Posterior vena cava (tissue), 2 donors: ENCODE measurements at places on chromosomes 6 and 20. TPM values are rescaled to one million over a fixed set of nuclear protein-coding genes. Genes with fewer than 3 reads are reported as not detected.

- peak; percentile 77 for DNase-seq
These were observed at the start of gene CD24 for GRCh38 chr6:106974336-106974998. Gene CD24, minus strand, starts transcription at chr6:106974729. Its CDS starts 83 bp downstream, at chr6:106974646.

DNA sequence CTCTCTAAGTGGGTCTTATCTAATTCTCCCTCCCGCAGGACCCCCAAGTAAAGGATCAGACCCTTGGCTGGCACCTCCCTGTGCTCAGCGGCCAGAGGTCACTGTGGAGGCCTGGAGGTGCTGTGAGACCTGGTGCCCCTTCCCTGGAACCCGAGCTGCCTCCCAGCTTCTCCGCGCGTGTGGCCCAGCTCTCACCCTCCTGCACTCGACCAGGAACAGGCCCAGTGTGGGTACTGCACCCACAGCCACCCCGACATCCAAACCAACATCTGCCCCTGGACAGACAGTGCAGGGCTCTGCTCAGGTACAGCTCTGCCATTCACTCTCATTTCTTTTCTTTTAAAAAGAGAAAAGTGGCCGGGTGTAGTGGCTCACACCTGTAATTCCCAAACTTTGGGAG lies 42.4 kb downstream of the TMEM242 start:
- no peak for DNase-seq

- peak; percentile 18 for DNase-seq
These were observed 11.7 kb downstream of the ARFGEF2 start for GRCh38 chr20:48933017-48933766.

- no peak for DNase-seq
These were observed 46.7 kb downstream of the MAP1LC3A start for GRCh38 chr20:34604980-34605788.

DNA sequence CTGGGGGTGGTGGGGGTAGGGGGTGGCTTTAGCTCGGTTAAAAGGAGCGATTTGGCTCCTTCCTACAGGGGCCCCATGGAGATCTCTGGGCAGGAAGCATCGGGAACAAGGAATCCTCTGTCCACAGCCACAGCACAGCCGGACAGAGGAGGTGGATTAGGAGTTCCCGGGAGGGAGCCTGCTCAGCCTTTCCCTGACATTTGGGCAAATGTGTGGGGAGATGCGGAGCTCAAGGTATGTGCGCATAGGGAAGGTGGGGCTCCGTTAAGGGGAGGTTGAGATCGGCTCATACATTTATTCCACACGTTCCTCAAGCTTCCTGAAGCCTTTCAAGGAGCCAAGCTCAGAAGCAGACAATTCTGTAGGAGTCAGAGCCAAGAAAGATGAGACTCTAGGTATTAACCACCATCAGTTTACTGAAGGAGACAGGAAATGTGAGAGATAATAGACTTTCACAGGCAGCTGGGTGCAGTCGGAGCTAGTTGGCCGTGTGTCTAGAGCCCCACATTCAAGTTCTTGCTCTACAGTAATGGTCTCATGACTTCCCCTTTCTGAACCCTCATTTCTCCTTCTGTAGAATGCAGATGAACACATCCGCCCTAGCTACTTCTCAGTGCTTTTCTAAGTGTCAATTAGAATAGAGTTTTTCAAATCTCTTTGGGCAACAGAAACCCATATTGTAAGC lies 40.8 kb upstream of the EPB41L1 start:
- no peak for DNase-seq

DNA sequence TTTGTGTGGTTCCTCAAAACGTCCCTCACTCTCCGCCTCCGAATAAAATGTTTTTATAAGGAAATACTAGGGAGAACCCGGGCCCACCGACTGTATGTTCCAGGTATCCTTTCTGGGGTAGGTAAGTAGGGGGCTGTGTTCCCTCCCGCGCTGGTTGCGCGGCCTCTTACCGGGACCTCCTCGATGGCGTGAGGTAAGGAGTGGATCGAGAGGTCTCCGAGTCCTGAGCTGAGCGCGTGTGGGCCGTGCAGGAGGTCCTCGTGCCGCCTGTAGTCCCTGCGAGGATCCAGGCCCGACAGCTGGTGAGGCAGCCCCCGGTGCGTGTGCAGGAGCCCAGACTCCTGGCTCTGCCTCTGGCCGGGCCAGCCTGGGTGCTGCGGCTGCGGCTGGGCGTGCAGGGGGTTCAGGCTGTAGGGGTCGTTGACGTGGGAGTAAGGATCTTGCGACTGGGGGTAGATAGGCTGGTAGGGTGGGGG lies 5.1 kb downstream of the TFAP2A start:
- no peak for DNase-seq

GRCh38 chr6:149750136-149750609 lies 632 bp downstream of the PCMT1 start:
- peak; percentile 86 for DNase-seq

GRCh38 chr6:7505189-7505699 lies 36.2 kb upstream of the DSP start:
- no peak for DNase-seq

- DNase-seq, result no peak
These were observed 98.4 kb downstream of the PSMB1 start for GRCh38 chr6:170454512-170455285.

- DNase-seq, result no peak
These were observed 49.1 kb downstream of the TTI1 start for GRCh38 chr20:37984018-37984785.

DNA sequence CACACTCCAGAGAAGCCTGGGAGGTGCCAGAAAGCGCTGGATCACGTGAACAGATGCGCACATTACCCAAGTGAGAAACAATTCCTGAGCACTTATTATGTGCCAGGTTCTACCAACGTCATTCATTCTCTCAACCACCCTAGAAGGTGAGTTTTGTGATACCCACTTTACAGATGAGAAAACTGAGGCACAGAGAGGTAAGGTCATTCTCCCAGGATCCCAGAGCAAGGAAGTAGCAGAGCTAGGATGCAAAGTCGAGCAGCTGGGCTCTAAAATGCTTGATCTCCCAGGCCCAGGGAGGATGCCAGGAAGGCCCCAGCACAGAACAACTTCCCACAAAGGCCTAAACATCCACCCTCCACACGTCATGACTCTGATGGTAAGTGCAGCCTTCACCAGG lies 85.6 kb downstream of the PREX1 start:
- DNase-seq, result no peak

DNA sequence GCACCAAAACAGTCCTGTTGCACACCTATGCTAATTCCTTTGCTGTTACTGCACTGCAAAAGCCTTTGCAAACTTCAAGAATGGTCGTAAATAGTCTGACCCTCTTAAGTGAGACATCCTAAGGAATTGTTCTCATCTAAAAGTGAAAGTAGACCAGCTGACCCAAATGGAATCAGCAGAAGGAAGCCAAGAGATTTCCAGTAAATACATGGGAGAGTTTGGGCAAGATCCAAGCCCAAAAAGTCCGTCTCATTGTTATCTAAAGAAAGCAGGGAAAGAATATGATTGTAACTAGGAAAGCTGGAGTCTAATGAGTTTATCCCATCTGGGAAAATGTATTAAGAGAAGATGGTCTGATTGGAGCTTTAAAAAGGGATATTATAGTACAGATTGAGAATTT lies 43.0 kb upstream of the HIVEP1 start:
- DNase-seq, result no peak

- no peak for DNase-seq
These were observed 61.9 kb upstream of the NRSN1 start for GRCh38 chr6:24064106-24064505.

- DNase-seq, result no peak
These were observed 15.8 kb downstream of the CAGE1 start for GRCh38 chr6:7373739-7374138.

DNA sequence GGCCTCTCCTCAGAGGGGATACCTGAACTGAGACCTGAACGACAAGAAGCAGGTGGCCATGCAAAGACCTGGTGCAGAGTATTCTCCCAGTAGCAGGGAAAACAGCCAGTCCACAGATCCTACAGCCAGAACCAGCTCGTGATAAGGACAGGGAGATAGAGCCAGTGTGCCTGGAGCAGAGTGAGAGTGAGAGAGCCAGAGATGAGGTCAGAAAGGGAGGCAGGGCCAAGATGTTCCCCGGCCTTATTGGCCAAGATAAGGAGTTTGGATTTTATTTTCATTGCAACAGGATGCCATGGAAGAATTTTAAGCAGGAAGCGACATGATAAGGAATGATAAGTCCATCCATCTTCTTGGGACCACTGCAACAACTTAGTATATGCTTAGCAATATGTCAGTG lies 111.8 kb downstream of the UBE3D start:
- no peak for DNase-seq

GRCh38 chr6:83824388-83824801 lies 28.8 kb upstream of the RIPPLY2 start:
- DNase-seq, result no peak

GRCh38 chr6:40498148-40498547 lies 89.0 kb downstream of the LRFN2 start:
- DNase-seq, result no peak

DNA sequence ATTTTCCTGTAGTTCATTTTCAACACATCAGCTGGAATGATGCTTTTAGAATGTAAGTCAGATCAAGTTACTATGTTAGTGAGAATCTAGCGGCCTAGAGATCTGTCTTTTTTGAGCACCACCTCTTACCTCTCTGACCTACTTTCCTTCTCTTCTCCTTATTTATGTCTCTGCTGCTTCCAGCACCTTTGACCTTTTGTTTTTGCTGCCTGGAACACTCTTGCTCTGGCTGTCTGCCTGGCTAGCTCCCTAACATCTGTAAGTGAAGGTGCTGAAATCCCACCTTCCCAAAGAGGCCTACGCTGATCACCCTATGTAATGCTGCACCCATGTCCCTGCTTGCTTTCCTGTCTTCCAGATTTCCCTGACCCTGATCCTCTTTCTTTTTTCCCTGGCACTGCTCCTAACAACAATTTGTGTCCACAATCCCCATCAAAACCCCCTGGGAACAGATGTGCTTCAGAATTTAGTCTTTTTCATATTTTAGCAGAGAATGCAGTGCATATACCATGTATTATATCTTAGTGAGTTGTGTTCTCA lies 87.8 kb downstream of the RFPL4B start:
- DNase-seq, result no peak

DNA sequence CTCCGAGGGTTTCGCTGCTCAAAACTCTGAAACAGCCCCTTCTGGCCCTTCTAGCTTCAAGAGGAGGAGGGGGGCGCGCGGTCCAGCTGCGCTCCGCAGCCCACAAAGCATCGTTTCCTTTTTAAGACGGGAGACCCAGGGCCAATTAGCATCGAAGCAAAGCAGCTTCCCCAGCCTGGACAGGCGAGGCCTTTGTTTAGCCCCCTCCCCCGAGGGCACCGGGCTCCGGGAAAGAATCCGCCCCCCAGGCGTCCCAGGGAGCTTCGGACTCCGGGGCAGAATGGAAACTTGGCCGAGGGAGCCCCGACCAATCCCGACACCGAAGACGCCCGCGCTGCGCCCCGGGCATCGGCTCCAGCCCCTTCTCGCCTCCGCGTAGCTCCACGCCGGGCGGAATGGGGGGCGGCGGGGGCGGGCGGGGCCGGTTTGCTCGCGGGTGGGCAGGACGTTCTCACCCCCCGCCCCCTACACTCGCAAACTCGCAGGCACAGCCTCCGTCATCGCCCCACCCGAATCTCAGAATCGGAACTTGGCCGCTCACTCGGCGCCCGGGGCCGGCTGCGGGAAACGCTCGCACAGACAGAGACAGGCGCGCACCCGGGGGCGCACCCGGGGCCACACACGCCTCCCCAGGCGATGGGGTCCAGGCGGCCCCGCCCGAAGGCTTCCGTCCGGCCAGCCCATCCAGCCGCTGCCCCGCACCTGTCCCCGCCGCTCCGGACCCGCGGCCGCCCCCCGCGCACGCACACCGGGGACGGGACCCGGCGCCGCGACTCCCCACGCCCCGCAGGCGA lies 628 bp downstream of the NKAIN4 start:
- DNase-seq, result no peak

DNA sequence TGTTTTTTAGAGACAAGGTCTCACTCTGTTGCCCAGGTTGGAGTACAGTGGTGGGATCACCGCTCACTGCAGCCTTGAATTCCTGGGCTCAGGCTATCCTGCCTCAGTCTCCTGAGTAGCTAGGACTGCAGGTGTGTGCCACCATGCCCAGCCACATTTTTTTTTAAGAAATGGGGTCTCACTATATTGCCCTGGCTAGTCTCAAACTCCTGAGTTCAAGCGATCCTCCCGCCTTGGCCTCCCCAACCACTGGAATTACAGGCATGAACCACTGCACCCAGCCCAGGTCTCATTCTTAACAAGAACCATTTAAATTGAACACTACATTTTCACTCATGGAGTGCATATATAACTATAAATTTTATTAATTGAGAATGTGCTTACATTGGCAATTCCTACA lies 20.5 kb downstream of the RPF2 start:
- no peak for DNase-seq

DNA sequence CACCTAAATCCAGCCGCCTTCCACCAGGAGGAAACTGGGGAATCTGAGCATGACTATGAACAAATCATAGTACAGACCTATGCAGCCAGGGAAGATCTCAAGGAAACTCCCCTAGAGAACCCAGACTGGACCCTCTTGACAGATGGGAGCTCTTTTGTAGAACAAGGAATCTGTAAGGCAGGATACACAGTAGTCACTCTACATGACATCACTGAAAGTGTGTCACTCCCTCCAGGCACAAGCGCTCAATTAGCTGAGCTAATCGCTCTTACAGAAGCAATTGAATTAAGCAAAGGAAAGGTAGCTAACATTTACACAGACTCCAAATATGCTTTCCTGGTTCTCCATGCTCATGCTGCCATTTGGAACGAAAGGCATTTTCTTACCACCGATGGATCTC lies 36.8 kb downstream of the PLN start:
- DNase-seq, result no peak

C20orf144 gene
- not detected for total RNA-seq

AGPAT1 gene
- total RNA-seq, result 42.0 TPM

OR12D3 gene
- total RNA-seq, result not detected

BPIFB2 gene
- total RNA-seq, result not detected

C20orf204 gene
- total RNA-seq, result 0.76 TPM
